ENCODE measurements at places on chromosomes 5 and 9. TPM values are rescaled to one million over a fixed set of nuclear protein-coding genes. Genes with fewer than 3 reads are reported as not detected.

DNA sequence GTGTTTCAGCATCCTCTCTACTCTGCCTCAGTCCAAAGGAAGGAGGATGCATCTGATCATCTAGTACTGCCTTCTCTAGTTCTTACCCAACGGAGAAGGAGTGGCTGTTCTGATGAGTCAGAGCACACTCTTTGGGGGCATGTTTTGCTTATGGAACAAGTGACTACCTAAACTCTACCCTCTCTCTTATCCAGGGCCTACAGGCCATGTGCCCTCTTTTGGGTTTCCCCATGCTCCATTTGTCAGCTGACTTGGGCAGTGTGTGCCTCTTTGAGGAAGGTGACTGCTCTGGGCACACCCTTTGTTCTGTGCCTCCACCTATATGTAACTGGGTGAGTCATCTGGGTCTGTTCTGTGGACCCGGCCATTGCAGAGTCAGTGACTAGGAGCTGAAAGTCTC lies 89.6 kb upstream of the BNC2 start:
- DNase-seq, result no peak

- no peak for DNase-seq
Observed at GRCh38 chr9:85053206-85053786, 383.8 kb downstream of the NTRK2 start.

Gene SLC2A6
- 17.2 TPM for total RNA-seq

Gene ATOX1
- 16.5 TPM for total RNA-seq

DNA sequence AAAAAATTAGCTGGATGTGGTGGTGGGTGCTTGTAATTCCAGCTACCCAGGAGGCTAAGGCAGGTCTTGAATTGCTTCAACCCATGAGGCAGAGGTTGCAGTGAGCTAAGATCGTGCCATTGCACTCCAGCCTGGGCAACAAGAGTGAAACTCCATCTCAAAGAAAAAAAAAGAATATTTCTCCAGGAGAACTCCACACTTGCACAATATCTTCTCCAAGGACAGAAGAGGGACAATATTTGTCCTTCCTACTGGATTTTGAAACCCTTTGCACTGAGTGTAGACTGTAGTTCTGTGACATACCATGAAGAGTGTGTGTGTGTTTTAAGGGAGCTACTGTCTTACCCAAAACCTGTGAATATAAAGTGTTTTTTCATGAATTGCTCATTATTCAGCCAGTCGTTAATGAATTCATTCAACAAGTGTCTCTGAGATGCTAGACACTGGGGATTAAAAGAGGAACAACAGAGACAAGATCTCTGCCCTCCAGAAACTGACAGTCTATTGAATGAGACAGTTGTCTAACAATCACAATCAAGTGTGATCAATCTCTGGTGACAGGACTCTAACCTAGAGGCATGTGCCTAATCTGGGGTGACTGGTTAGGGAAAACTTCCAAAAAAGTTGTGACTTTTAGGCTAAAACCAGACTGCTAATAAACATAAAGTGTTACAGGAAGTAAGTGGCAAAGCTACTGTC lies 9.8 kb upstream of the UBE2D2 start:
- no peak for DNase-seq

- DNase-seq, result no peak
Observed at GRCh38 chr5:12624776-12625560, 720.7 kb upstream of the CTNND2 start.

GRCh38 chr5:104891596-104891995 lies 1329.0 kb upstream of the NUDT12 start:
- DNase-seq, result no peak

- no peak for DNase-seq
Observed at GRCh38 chr5:2282034-2282690, 399.4 kb upstream of the IRX4 start.

- DNase-seq, result no peak
Observed at GRCh38 chr5:142292249-142292648, 32.6 kb downstream of the SPRY4 start.

Gene ABHD17B
- total RNA-seq, result 105 TPM

DNA sequence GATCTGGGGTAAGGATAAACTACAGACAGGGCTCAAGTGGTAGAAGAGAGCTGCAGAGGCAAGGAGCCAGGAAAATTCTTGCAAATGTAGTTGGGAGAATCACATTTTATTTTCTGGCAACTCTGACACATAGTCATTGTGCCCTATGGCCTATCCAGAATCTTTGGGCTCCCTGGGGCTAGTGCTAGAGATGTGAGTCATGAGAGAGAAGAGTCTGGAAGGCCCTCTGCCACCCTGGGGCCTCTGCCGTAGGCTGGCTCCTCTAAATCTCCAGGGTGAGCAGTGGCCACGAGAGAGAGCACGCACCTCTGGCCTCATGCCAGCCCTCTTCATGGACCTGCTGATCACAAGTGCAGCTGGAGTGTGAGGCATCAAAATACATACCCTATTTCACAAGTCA lies 74.3 kb upstream of the SSBP2 start:
- DNase-seq, result no peak

DNA sequence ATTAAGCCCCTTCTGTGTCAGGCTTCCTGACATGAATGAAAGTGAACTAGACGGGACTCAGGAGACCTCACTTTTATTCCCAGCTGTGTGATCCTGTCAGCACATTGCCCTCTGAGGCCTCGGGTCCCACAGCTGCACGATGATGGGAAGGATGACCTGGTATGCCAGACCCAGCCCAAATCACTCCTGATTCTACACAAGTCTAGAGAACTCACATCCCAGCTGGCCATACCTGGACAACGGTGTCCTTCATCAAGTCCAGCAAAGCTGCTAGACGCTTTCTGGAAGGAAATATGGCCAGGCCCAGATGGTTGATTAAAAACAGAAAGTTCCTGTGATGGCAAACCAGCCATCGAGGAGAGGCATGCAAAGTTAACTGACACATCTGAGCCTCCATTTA lies 118.0 kb upstream of the FSTL4 start:
- DNase-seq, result no peak

DNA sequence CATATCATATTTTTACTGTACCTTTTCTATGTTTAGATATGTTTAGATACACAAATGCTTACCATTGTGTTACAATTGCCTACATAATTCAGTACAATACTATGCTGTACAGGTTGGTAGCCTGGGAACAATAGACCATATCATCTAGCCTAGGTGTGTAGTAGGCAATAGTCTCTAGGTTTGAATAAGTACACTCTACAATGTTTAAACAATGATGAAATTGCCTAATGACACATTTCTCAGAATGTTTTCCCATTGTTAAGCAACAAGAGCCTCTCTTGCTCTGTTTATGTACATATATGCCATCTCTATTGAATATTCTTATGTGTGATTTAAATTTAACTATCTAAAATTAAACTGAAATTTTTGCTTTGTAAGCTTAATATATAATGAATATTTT lies 209.6 kb upstream of the ST8SIA4 start:
- no peak for DNase-seq

Gene GGTA1
- total RNA-seq, result 2.3 TPM

Gene ZNF474
- total RNA-seq, result 1.2 TPM

- no peak for DNase-seq
Observed at GRCh38 chr5:73189871-73190376, 16.9 kb downstream of the TMEM174 start.

- DNase-seq, result no peak
Observed at GRCh38 chr9:108049026-108049607, 559.5 kb upstream of the KLF4 start.

Gene PCA3
- 0.16 TPM for total RNA-seq

Gene GRXCR2
- not detected for total RNA-seq

Gene NRARP
- 3.6 TPM for total RNA-seq

- no peak for DNase-seq
Observed at GRCh38 chr5:93417490-93417889, 163.5 kb downstream of the NR2F1-AS1 start.

DNA sequence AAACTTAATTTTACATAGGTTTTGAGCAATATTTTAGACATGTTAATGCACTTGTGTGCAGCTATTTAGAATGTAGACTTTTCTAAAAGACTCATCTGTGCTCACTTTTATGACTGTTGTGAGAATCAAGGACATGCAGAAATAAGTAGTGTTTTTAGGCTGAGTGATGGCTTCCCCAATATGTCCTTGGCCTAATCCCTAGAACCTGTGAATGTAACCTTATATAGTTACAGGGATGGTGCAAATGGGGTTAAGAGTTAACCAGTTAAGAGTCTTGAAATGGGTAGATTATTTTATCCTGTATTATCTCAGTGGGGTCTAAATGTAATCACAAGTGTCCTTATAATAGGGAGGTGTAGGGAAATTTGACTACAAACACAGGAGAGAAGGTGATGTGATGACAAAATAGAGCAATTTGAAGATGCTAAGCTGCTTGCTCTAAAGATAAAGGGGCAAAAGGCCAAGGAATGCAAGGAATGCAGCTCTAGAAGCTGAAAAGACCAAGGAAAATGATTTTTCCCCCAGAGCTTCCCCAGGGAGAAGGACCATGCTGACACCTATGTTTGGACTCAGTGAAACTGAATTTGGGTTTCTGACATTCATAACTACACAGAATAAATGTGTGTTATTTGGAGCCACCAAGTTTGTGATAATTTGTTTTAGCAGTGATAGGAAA lies 298.0 kb upstream of the PAPPA start:
- no peak for DNase-seq

Gene NUTM2F
- total RNA-seq, result not detected

DNA sequence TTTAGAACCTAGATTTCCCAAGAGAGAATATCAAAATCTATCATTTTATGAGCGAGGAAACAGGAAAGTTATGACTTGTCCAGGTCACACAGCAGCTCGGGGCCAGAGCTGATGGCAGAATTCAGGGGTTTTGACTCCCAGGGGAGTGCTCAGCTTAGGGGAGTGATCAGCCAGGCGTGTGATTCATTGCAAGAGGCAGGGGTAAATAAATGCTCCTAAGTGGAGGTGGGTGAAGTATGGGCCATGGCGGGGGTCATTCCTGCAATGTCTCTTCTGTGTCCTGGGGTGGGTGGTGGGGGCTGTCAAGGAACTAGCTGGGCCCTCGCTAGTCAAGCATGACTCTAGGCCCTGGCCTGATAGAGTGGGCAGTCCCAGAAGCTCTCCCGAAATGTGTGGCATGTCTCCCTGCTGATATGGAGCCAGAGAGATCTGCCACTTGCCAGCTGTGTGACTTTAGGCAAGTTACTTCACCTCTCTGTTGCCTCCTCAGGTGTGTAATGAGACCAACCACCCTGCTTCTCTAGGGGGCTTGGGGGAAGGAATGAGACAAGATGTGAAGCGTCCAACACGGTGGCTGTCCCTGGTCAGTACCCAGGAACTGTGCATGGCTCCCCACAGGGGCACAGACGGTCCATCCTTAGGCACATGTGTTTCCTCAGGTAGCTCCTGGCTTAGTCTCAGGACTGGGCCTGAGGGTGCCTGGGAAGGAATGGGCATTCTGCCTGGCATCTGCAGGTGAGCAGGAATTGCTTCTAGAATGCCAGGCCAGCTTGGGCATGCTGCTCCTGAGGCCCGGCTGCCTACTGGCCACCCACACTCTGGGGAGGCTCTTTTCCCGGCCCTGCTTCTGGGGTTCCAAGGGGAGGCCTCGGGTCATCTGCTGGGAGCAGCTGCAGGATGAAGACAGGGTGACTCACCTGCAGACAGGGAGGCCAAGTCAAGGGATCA lies 36.5 kb upstream of the SH3PXD2B start:
- no peak for DNase-seq

DNA sequence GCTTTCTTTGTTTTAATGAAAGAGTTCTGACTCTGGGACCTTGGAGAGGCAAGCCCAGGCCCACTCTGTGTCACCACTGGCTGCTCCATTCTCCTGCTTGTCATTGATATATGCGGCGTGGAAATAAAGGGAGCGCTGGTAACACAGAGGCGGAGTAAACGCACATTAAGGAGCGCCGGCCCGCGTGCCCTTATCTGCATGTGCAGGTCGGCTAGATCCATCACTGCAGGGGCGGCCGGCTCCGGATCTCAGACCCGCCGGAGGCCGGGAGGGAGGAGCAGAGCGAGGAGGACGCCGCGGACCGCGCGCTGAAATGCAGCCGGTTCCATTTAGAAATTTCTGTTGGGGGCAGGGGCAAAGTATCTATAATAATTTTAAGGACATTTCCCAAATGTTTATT lies 70.8 kb downstream of the MRPL36 start:
- DNase-seq, result no peak

- no peak for DNase-seq
Observed at GRCh38 chr5:64190562-64191306, 25.1 kb downstream of the RNF180 start.

GRCh38 chr5:39080168-39080567 lies 6.0 kb upstream of the RICTOR start:
- no peak for DNase-seq

DNA sequence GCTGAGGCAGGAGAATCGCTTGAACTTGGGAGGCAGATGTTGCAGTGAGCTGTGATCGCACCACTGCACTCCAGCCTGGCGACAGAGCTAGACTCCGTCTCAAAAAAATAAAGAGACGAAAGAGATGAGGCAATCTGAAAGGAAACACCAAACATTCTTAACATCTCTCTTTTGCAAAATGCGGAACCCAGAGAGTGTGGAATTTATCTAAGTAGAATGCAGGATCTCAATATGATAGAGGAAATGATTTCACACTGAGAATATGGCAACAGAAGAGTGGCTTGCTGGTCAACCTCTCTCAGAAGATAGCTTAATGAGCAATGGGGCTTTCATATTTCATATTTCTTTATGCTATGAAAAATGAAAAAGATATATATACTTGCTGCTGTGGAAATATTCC lies 33.4 kb upstream of the PCA3 start:
- DNase-seq, result no peak

Gene HMCN2
- total RNA-seq, result not detected

GRCh38 chr5:50463047-50463446 lies 22.0 kb upstream of the EMB start:
- no peak for DNase-seq

Gene WNK2
- 16.4 TPM for total RNA-seq

DNA sequence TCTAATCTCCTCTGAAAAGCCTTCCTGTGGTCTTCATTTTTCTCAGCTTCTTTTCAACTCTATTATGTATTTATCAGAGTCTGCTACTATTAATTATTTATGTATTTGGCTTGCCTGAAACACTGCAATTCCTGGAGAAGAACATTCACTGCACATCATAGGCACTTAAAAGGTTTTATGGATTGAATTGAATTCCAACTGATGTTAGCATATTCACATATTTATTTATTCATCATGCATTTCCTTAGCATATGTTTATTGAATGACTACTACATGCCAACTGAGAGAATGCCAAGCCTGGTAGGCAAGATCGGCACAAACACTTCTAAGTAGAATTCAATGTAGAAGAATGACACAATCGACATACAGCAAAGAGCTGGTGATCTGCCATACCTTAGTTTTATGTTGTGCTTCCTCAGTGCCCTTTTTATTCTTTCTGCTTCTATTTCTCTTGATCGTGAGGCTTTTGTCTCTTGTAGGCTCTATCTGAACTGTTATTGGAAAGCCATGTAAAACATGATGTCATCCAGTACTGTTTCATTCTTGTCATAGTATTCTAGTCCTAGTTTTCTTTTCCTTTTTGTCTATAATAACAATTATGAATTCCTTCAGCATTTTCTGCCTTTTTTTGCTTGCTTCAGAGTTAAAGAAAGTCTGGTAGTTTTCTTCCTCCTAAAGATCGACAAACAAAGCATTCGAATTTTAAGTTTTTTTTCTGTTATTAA lies 454.2 kb downstream of the TLE4 start:
- no peak for DNase-seq
